ENCODE measurements at places on chromosomes 7 and 10. TPM values are rescaled to one million over a fixed set of nuclear protein-coding genes. Genes with fewer than 3 reads are reported as not detected.

Gene NPC1L1
- not detected for total RNA-seq

Gene ASB15
- total RNA-seq, result not detected

Gene MAT1A
- 2.9 TPM for total RNA-seq

Gene CALD1
- 170 TPM for total RNA-seq

Gene DMTF1
- total RNA-seq, result 86.0 TPM

Gene EFCAB10
- total RNA-seq, result 3.1 TPM

DNA sequence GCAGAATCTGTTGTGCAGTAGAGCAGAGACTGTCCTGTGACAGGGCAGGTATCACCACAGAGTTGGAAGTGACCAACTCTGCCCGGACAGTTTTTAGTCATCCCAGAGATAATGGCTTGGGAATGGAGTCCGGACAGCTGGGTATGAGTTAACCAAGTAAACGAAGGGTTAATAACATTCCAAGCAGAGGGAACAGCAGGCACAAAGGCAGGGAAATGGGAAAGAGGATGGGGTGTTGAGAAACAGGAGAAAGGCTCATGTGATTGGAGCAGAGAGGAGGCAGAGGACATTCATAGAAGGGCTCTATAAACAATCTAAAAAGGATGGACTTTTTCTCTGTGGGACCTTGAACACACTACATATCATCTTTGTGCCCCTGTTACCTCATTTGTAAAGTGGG, 132.2 kb upstream of the YAE1 start:
- H3K4me1 ChIP-seq, result peaks cover 4% of the 10 kb centered on the region
- no peaks in the 10 kb centered on the region for H3K27me3 ChIP-seq
- H3K36me3 ChIP-seq, result no peaks in the 10 kb centered on the region
- no peak for DNase-seq
- no peak overlapping the region for H3K4me3 ChIP-seq

- no peak overlapping the region for H3K27ac ChIP-seq
- no peaks in the 10 kb centered on the region for H3K36me3 ChIP-seq
- no peaks in the 10 kb centered on the region for H3K27me3 ChIP-seq
- no peak overlapping the region for H3K4me3 ChIP-seq
- no peak for DNase-seq
- no peaks in the 10 kb centered on the region for H3K4me1 ChIP-seq
Measured at GRCh38 chr10:91366704-91367103, 43.4 kb upstream of the HECTD2 start.

DNA sequence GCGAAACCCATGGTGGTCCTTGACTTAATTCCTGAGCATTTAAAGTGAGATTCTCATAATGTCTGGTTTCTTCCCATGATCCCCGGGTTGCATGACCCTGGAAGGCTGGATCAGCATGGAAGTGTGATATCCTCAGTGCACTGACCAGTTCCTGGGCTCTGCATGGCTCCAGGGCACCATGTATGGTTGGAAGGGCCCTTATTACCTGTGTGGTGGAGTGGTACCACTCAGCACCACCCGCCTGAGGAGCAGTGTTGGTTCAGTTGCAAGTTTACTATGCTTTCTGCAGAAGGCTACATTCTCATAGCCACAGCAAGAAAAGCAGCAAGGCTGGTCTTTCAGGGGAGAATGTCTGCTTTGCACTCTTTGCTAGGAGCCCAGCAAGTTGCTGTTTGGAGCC, 325.7 kb upstream of the MKI67 start:
- H3K27ac ChIP-seq, result no peak overlapping the region
- H3K27me3 ChIP-seq, result no peaks in the 10 kb centered on the region
- H3K36me3 ChIP-seq, result no peaks in the 10 kb centered on the region

DNA sequence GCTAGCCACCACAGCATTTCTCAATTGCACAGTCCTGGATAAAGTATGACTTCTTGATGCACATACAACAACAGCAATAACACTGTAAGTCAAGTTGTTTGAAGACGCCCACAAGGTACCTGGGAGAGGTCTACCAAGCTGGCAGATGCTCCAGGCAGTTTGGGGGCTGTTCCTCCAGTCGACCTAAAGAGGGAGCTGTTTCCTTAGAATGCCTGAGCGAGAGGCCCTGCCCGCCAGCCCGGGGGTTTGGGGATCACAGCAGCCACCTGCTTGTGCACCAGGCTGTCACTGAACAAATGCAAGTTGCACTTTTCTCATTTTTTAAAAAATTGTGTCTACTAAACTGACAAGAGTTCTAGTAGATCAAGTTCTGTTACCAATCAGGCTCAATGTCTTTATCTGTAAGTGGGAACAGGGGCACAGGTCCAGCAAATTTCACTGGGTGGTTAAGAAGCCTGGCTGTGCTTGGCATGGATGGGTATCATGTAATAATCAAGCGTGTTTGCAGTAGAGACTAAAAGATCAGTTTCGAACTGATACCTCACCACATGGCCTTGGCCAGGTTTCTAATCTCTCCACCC, 193.8 kb upstream of the ADO start:
- DNase-seq, result peak; percentile 83
- H3K27me3 ChIP-seq, result no peaks in the 10 kb centered on the region
- no peaks in the 10 kb centered on the region for H3K4me1 ChIP-seq
- no peak overlapping the region for H3K4me3 ChIP-seq
- H3K36me3 ChIP-seq, result no peaks in the 10 kb centered on the region

DNA sequence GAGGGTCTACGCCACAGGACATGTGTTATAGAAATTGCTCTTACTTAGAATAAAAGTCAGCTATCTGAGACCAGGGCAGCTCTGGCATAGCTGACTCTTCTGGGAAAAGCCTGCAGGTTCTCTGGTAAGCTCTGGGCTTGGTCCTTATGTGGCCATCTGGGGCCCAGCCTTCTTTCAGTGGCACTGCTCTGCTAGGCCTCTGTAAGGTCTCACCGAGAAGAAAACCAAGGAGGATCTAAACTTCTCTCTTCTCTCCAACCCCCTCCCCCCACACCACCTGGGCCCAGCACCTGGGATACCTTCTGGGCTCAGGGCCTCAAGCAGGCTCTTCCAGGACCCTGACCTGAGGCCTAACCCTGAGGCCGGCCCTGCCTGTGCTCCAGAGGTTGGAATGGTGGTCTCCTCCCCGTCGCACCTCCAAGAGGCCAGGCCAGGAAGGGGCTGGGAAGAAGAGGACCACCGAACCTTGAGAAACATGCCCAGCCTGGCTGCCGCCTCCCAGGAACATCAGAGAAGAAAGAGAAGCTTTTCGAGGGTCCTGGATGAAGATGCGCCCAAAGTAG, 323.6 kb downstream of the GFRA1 start:
- H3K4me3 ChIP-seq, result no peak overlapping the region
- H3K27me3 ChIP-seq, result no peaks in the 10 kb centered on the region
- H3K27ac ChIP-seq, result no peak overlapping the region
- DNase-seq, result no peak
- H3K4me1 ChIP-seq, result peaks cover 2% of the 10 kb centered on the region

- H3K4me3 ChIP-seq, result peak overlapping the region; percentile 63
- peaks cover 10% of the 10 kb centered on the region for H3K27me3 ChIP-seq
- no peaks in the 10 kb centered on the region for H3K36me3 ChIP-seq
- H3K4me1 ChIP-seq, result peaks cover 41% of the 10 kb centered on the region
- H3K27ac ChIP-seq, result no peak overlapping the region
- DNase-seq, result no peak
Measured at GRCh38 chr10:79071396-79071923, 2.7 kb downstream of the ZMIZ1 start.

- H3K27me3 ChIP-seq, result no peaks in the 10 kb centered on the region
- no peak overlapping the region for H3K4me3 ChIP-seq
- DNase-seq, result no peak
Measured at GRCh38 chr7:4856336-4857057, 5.3 kb downstream of the PAPOLB start.

GRCh38 chr7:2247141-2247995, 5.3 kb downstream of the NUDT1 start:
- no peaks in the 10 kb centered on the region for H3K27me3 ChIP-seq
- DNase-seq, result no peak
- H3K4me3 ChIP-seq, result no peak overlapping the region
- no peaks in the 10 kb centered on the region for H3K36me3 ChIP-seq
- H3K27ac ChIP-seq, result no peak overlapping the region

DNA sequence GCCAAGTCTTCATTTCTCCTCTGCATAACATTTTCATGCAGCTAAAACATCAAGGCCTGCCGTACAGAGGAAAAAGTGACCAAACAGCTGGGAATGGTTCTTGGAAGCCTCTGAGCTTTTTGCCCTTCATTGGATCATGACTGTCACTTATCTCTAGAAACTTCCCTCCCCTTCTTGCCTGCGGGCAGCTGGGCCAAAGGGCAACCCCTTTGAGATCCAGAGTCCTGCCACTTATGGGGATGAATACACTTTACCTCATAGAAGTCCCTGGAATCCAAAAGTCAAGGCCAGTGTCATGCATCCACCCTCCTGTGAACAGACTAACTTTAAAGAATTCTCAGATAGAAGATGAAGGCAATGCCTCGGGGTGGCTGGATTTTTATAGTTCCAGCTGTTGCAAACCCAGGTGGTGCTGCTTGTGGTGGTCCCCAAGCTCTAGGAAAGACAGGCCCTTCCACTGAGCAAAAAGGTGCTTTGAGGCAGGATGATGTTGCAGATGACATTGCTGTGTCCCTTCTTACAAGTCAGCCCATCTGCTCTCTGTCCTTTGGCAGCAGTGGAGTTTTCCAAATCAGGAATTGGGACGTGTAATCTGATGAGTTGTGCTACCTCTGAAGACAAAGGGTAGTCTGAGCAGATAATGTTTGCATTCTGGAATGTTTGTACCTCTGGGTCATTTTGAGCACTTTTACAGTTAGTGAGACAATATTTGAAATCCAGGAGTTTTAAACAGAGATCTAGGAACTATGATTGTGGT, 64.2 kb downstream of the LRMDA start:
- no peak overlapping the region for H3K4me3 ChIP-seq
- no peak overlapping the region for H3K27ac ChIP-seq
- no peaks in the 10 kb centered on the region for H3K36me3 ChIP-seq
- H3K4me1 ChIP-seq, result no peaks in the 10 kb centered on the region

Measured in H1 (cell line).